ENCODE measurements at places on chromosomes 12 and 14.

DNA sequence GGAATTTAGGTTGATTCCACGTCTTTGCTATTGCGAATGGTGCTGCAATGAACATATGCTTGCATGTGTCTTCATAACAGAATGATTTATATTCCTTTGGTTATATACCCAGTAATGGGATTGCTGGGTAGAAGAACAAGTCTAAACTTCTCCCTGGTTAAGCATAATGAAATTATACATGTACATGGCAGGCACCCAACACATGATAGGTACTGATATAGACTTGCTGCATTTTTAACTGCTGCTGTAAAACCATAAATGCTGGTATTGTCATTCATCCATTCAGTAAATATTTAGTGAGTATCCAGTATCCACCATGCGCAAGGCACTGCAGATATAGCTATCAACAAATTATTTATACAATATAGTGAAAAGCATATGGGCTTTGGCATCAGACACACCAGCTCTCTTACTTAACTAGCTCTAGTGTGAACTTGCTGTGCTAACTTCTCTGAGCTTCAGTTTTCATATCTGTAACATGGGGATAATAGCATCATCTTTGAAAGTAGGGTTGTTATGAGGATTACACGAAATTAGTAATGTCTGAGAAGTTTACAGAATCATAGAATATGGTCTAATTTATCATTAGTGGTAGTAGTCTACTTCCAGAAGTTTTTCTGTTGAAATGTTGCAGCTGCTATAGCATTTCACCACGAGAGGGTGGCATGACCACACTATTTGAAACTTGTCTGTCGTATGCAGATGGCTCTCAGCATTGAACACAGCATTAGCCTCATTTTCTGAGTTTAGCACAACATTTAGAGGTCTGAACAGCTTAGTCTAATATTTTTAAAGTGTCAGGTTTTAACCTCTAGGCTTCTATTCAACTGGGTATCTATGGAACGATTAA lies 32.0 kb upstream of the SEL1L start:
- DNase-seq = peak; percentile 4

GRCh38 chr14:23093991-23094665 lies 808 bp downstream of the ACIN1 start:
- no peak for DNase-seq

GRCh38 chr12:14240873-14241220 lies 124.6 kb upstream of the ATF7IP start:
- DNase-seq = no peak

- no peak for DNase-seq
Measured at GRCh38 chr14:47186486-47186885, 488.9 kb downstream of the MDGA2 start.

DNA sequence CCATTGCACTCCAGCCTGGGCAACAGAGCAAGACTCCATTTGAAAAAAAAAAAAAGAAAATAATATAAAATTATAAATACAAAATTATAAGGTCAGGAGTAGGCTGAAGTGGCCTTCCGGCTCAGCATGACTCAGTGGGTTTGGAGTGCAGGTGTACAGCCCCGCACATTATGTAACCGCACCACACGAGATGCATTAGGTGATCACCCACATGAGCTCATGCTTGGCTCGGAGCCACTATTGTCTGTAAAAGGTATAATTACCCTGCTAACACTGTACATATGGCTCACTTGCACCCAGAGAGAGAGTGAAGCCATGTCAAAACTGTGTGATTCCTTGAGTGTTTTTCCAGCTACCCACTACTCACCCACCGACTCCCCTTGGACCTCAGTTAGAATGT lies 557.0 kb downstream of the SLC6A15 start:
- no peak for DNase-seq

- DNase-seq = no peak
Measured at GRCh38 chr14:32531942-32532515, 202.9 kb downstream of the AKAP6 start.

DNA sequence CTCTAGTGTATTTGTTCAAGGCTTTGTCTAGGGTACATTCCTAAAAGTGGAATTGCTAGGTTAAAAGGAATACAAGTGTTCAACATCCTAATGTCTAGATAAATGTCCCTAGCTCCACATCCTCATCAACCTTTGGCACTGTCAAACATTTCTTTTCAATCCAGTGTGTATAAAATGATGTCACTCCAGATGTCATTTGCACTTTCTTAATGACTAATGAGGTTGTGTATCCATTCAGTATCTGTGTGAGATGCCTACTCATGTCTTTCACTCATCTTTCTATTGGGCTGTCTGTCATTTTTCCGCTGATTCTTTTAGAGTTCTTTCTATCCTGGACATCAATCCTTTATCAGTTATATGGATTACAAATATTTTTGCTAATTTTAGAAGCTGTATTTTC lies 43.3 kb downstream of the ARMH4 start:
- DNase-seq = no peak

DNA sequence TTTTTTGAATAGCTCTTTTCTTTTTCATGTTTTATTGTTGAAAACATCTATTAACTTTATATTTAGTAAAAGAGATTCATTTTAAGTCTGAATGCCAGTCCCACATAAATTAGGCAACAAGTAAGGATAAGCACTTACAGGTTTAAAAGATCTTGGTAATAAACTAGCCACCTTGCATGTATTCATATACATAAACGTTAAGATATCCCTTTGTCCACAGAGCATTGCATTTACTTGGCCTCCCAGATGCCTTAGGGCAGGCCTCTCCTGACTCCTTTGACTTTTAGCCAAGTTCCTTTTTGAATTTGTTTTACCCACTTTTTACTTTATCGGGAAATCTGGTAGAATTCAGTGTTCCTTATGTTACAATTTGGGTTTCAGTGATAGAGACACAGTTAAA lies 331.7 kb downstream of the ETNK1 start:
- DNase-seq = no peak

GRCh38 chr14:73220634-73221033 lies 16.7 kb upstream of the PAPLN start:
- DNase-seq = no peak
